Neural cell (in vitro differentiated cells): ENCODE measurements at places on chromosomes 6 and 20. TPM values are rescaled to one million over a fixed set of nuclear protein-coding genes. Genes with fewer than 3 reads are reported as not detected.

Gene EYA4
- 2.6 and 2.9 TPM in 2 replicates for polyA plus RNA-seq

Gene SLC12A5
- polyA plus RNA-seq: 53.1 and 74.4 TPM in 2 replicates

Gene MGME1
- 4.4 and 7.0 TPM in 2 replicates for polyA plus RNA-seq

Gene MRAP2
- polyA plus RNA-seq: 1.0 and 1.4 TPM in 2 replicates

Gene CCM2L
- polyA plus RNA-seq: 1.5 and 3.0 TPM in 2 replicates

Gene WDR27
- polyA plus RNA-seq: 35.8 and 58.5 TPM in 2 replicates

Gene SAMD3
- 17.1 and 25.9 TPM in 2 replicates for polyA plus RNA-seq

Gene MCCD1
- polyA plus RNA-seq: not detected in 2 replicates

Gene CDH26
- 0.43 and 3.3 TPM in 2 replicates for polyA plus RNA-seq

Gene IP6K3
- not detected in 2 replicates for polyA plus RNA-seq

Gene TRIM40
- polyA plus RNA-seq: not detected in 2 replicates

Gene MUC21
- polyA plus RNA-seq: not detected in 2 replicates

Gene OR10C1
- polyA plus RNA-seq: not detected in 2 replicates

Gene ESR1
- polyA plus RNA-seq: 0.14 TPM in 1 of 2 replicates, not detected in the other

Gene FAXC
- polyA plus RNA-seq: 106 and 130 TPM in 2 replicates

Gene ATP6V1G2
- 56.7 and 76.7 TPM in 2 replicates for polyA plus RNA-seq

Gene RIPOR3
- not detected in 2 replicates for polyA plus RNA-seq

Gene SH3BGRL2
- 22.7 and 25.3 TPM in 2 replicates for polyA plus RNA-seq

Gene TGM3
- polyA plus RNA-seq: 0.10 and 0.24 TPM in 2 replicates

Gene DDX39B
- polyA plus RNA-seq: 313 and 371 TPM in 2 replicates

Gene SCAND1
- polyA plus RNA-seq: 156 and 194 TPM in 2 replicates

Gene ZNF341
- polyA plus RNA-seq: 1.2 and 2.6 TPM in 2 replicates

Gene KHDRBS2
- polyA plus RNA-seq: 25.4 and 28.5 TPM in 2 replicates

Gene SRXN1
- polyA plus RNA-seq: 6.9 and 7.5 TPM in 2 replicates

Gene INSM1
- 8.6 and 9.4 TPM in 2 replicates for polyA plus RNA-seq

Gene CDS2
- 66.7 and 70.8 TPM in 2 replicates for polyA plus RNA-seq

Gene LCA5
- 11.5 and 13.2 TPM in 2 replicates for polyA plus RNA-seq

Gene ISM1
- not detected in 2 replicates for polyA plus RNA-seq

Gene LY6G6F
- polyA plus RNA-seq: not detected in 2 replicates

Gene TFAP2A
- 0.78 TPM in 1 of 2 replicates, not detected in the other for polyA plus RNA-seq

Gene ABHD16B
- not detected in 2 replicates for polyA plus RNA-seq

Gene GJA10
- polyA plus RNA-seq: not detected in 2 replicates

Gene VSX1
- polyA plus RNA-seq: not detected in 2 replicates

Gene LPA
- polyA plus RNA-seq: not detected in 2 replicates

Gene LST1
- polyA plus RNA-seq: not detected in 2 replicates

Gene MYH7B
- polyA plus RNA-seq: 0.18 TPM in 1 of 2 replicates, not detected in the other

Gene C6orf58
- polyA plus RNA-seq: 0.52 and 0.97 TPM in 2 replicates

Gene PRPF6
- 91.9 and 94.4 TPM in 2 replicates for polyA plus RNA-seq

Gene TRIM10
- polyA plus RNA-seq: not detected in 2 replicates

Gene SLC16A10
- 1.5 and 3.7 TPM in 2 replicates for polyA plus RNA-seq

Gene DNAH8
- polyA plus RNA-seq: 0.07 and 0.10 TPM in 2 replicates

Gene SLC22A2
- not detected in 2 replicates for polyA plus RNA-seq

Gene AGER
- polyA plus RNA-seq: 7.2 and 7.5 TPM in 2 replicates

Gene KCNK17
- polyA plus RNA-seq: 0.67 TPM in 1 of 2 replicates, not detected in the other

Gene R3HDML
- not detected in 2 replicates for polyA plus RNA-seq

Gene RRP36
- polyA plus RNA-seq: 73.1 and 79.2 TPM in 2 replicates

Gene PKIB
- polyA plus RNA-seq: 22.8 and 26.2 TPM in 2 replicates

Gene C6orf120
- 16.6 and 17.8 TPM in 2 replicates for polyA plus RNA-seq

Gene ALDH8A1
- polyA plus RNA-seq: 6.9 and 8.2 TPM in 2 replicates
